ENCODE measurements at places on chromosomes 1 and 21.

GRCh38 chr21:39127506-39127905 lies 55.7 kb downstream of the PSMG1 start:
- DNase-seq, result no peak

- DNase-seq, result no peak
These were observed 771 bp downstream of the ABCD3 start for GRCh38 chr1:94418664-94419655.

GRCh38 chr1:156812293-156812990 lies 4.2 kb downstream of the SH2D2A start:
- DNase-seq, result no peak

DNA sequence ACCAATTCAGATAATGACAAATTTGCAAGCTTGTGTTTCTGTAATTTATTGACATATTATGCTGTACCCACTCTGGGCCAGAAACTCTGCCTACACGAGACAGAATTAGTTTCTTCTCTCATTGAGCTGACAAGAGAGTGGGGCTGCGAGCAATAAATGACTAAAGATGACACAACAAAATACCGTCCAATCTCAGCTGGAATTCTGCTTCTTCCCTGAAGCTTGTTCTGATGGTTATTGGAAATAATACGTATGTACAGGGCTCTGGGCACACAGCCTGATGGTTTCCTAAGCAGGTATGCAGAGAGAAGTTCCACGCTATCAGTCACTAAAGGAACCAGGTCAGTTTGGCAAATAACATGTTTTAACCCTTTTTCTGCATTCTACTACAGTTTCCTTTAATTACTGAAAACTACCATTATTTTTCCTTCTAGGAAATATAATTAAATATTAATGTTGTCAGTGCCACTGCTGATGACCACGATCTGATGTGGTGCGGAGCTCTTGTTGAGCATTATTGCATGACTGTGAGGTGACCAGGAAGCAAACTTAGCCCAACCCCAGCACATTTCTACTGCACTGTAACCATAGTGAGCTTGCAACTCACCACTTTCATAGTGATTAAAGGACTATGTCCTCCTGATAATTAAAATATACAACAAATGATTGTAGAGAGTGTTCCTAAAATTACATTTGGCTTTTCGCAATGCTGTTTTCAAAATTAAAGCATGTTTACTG lies 221.4 kb upstream of the L1TD1 start:
- DNase-seq, result no peak

- DNase-seq, result no peak
These were observed 101.2 kb downstream of the PRDM2 start for GRCh38 chr1:13801232-13801631.

- DNase-seq, result no peak
These were observed 1.2 kb upstream of the UBL4B start for GRCh38 chr1:110111081-110111480.

DNA sequence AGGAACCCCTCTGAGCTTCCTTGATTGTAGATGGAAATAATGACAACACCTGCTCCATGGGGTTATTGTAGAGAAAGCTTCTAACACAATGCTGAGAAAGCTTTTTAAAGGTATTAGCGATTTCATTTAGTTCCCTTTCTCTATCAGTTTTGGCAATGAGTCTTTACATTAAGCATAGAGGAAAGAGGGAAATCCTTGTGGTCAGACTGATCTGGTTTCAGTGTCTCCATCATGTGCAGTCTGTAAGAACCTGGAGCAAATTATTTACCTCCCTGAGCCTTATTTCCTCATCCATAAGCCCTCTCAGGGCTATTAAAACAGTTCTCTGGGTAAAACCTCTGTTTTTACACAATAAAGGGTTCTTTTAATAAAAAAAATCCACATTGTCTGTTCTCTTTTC lies 87.5 kb downstream of the FGGY start:
- DNase-seq, result no peak

DNA sequence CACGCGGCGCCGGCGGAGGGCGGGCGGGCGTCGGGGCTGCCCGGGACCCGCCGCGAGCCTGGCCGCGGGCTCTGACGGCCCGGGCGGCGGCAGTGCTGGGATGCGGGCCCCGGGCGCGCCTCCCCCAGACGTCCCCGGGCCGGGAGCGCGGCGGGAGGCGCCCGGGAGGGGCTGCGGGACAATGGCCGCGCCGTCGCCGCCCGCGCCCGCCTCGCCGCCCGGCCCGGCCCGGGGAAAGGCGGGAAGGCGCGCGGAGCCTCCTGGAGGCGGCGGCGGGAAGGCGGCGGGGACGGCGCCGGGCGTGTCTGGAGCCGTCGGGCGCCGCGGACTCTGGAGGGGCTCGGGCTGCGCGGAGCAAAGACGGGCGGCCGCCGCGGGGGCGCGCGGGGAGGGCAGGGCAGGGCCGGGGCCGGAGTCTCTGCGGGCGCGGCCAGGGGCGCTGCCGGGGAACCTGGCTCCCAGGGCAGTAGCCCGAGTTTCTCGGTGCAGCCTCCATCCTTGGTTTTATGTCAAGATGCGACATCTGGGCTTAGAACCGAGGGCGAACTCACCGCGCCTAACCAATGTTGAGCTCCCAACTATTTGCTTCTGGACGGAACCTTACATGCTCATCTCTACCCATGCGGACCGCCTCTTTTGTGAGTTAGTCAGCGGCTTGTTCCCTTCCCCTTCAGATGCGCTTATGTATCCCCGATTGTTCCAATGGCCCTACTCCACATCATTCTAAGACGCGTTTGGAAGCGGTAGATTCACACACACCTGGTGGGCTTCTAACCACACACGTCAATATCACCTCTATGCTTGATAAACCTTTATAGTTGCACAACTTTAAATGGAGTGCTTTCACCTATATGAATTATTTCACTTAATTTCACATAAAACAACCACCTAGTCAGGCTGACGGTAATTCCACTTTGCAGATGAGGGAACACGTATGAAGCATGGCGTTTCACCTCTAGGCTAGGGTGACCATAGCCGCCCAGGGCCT lies 651 bp downstream of the ZBTB8A start:
- no peak for DNase-seq

GRCh38 chr1:80363689-80364475 lies 1357.4 kb upstream of the ADGRL4 start:
- DNase-seq, result no peak

DNA sequence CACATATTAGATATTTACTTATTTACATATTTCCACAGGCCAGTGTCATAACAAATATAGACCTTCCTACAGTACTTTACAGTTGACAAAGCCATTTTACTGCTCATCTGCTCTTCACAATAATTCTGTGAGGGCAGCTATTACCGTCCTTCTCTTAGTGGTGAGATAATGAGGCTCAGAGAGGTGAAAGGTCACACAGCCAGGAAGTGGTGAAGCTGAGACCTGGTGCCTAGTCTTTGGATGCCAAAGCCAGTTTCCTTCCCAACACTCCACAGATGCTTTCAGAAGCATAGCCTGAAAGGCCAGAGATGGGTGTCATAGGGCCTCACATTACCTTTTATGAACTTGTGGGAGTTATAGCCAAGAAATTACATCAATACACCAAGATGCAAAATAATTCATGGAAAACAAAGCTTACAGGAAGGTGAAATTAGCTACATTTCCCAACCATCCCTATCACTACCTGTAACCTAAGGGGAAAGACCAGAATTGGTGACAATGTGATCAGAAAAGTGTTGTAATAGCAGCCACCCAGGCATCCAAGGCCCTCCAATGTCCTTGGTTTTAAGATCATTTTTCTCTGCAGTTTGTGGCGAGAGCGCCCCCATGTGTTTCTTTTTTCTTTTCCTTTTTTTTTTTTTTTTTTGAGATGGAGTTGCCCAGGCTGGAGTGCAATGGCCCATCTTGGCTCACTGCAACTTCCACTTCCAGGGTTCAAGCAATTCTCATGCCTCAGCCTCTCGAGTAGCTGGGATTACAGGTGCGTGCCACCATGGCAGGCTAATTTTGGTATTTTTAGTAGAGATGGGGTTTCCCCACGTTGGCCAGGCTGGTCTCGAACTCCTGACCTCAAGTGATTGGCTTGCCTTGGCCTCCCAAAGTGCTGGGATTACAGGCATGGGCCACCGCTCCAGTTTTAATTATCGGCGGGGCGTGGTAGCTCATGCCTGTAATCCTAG lies 26.5 kb upstream of the RPL11 start:
- DNase-seq, result no peak

DNA sequence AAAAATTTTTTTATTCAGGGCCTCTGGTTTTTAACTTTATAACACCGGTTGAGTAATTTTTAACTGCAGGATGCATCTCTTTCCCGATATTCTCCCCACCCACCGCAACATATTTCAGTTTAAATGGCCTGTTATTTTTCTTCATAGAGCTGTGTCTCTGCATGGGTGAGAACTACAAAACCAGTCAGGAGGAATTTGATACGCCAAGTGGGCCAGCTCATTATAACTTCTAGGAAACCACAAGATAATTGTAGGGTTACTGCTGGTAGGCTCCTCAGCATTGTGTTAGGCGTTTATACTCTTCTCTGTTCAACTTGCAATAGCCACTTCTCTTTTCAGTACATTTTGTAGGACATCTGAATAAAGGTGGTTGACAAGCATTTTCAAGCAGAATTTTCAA lies 169.7 kb downstream of the PBX1 start:
- no peak for DNase-seq

DNA sequence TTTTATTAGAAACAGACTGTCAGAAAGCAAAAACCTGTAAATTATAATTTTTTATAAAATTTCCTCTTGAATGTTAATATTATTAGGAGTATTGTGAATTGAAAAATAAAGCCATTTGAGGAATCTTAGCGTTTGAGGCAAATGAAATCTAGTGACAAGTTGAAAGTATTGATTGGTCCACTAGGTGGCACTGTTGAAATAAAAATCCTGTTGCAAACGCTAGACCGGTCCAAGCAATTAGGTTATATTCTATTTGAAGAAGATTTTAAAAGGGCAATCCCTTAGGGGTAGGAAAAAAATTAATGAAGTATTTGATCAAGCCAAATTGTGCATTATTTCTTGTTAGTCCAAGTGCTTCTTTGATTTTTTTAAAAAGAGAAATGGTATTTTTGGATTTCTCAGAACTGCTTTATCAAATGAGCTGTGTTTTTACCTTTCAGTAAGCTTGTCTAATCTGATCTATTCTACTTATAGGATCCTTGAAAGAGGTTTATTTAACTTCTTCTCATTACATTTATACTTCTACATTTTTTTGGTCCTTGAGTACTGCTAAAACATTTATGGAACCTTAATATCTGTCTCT lies 57.7 kb downstream of the ATG4C start:
- DNase-seq, result no peak

- peak; percentile 31 for DNase-seq
These were observed 7.7 kb downstream of the PADI1 start for GRCh38 chr1:17212487-17213121.

DNA sequence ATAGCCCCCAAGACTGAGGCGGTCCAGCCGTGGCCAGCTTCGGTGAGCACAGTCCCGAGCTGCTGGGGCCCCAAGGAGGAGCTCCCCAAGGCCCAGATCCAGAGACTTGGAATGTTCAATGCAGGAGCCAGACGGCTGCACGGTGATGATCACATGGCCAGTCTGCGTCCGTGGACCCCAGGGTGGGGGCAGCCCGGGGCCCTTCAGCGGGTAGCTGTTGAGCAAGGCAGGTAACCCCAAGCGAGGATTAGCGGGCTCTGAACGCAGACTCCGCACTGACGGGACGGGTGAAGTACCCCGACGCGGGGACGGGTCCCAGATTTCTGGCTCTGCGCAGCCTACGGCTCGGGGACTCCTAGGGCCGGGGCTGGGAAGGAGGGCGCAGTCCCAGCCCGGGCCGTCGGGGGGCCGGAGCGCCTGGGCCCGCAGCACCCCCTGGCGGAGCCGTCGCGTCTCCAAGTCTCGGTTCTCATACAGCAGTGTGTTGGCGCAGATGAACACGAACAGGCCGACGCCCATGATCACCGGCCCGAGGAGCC lies 2.7 kb downstream of the TMEM200B start:
- DNase-seq, result peak; percentile 35

DNA sequence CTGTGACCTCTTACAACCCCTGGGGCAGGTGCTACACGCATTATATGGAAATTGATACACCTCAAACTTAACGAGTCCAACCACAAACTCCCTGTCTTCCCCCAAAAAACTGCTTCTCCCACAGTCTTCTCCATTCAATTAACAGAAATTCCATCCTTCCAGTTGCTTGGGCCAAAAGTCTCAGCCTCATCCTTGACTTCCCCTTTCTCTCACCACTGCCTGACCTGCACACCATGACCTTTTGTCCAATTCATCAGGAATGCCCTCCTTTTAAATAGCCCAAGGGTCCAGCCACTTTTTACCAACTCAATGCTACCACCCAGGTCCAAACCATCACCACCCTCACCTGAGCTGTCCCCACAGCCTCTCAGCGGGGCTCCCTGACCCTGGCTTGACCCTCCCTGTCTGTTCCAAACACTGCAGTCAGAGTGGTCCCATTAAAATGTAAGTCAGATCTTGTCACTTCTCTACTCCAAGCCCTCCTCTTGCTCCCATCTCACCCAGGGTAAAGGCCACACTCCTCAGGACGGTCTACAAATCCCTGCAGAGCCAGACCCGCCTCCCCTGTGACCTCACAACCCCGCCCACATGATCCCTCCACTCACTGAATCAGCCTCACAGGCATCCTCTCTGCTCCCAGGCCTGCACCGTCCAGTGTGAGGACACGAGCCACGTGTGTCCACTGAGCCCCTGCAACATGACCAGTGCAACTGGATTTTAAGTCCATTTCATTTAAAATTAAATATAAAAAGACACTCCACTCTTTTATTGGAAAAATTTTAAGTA lies 18.5 kb downstream of the KCNN3 start:
- DNase-seq, result no peak

DNA sequence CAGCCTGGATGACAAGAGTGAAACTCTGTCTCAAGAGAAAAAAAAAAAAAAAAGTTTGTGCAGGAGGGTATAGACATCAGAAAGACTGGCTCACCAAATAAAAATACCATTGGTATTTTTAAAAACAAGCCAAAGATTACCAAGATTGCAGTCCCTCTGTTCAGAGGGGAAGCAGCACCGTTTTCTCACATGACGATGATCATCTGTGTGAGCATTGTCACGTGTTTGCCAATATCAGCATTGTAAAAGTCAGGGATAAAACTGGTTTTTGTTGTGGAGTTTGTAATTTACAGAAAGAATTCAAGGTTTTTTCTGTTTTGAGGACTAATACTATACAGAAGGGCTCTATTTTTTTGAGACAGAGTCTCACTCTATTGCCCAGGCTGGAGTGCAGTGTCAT lies 26.5 kb downstream of the ZNF362 start:
- DNase-seq, result no peak

DNA sequence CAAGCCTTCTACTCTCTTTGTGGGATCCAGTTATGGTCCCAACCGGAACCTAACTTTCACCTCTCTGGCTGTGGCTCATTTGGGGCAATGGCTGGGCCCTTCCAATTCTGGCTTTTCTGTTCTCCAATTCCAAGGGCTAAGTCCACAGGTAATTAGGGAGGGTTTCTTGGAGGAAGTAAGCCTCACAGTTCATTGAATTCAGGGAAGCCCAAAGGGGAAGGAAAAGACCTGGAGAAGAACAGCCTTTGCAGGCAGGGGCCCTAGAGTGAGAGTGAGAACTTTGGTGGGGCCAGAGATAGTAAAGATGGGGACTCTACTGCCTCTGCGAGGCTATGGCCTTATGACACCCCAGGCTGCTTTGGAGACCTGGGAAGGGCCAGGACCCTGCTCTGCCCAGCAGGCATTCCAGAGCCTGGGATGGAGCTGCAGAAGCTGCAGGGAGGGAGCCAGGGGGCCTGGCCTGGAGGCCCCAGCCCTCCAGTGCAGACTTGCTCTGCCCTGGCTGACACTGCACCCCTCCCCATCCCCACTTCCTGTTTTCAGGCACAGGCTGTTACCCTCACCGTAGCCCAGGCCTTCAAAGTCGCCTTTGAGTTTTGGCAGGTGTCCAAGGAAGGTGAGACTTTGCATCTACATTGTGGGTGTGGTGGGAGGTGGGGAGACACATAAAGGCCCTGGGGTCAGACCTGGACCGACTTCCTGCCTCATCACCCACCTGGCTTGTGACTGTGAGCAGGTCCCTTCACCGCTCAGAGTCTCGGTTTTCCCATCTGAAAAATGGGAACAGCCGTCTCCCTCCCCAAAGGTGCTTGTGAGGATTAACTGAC lies 18.9 kb downstream of the LDLRAP1 start:
- no peak for DNase-seq
